ENCODE measurements at places on chromosomes 1 and 21. TPM values are rescaled to one million over a fixed set of nuclear protein-coding genes. Genes with fewer than 3 reads are reported as not detected.

Gene EFNA3
- 1.1 TPM for total RNA-seq

Gene UBXN10
- 3.6 TPM for total RNA-seq

Gene EPS8L3
- total RNA-seq, result 0.55 TPM

Gene EPHB2
- 14.6 TPM for total RNA-seq

Gene RXRG
- 0.86 TPM for total RNA-seq

Gene SLC30A10
- not detected for total RNA-seq

Gene NUAK2
- total RNA-seq, result 0.96 TPM

Gene SMCP
- not detected for total RNA-seq

Gene LAX1
- total RNA-seq, result 2.2 TPM

Gene RAP1A
- total RNA-seq, result 80.3 TPM

Gene NHLH1
- not detected for total RNA-seq

Gene TMPRSS15
- total RNA-seq, result not detected

Gene FMO3
- 0.65 TPM for total RNA-seq

Gene KPRP
- not detected for total RNA-seq

All from ureter (tissue), 1 donor.